ENCODE measurements at places on chromosomes 16 and 17.

DNA sequence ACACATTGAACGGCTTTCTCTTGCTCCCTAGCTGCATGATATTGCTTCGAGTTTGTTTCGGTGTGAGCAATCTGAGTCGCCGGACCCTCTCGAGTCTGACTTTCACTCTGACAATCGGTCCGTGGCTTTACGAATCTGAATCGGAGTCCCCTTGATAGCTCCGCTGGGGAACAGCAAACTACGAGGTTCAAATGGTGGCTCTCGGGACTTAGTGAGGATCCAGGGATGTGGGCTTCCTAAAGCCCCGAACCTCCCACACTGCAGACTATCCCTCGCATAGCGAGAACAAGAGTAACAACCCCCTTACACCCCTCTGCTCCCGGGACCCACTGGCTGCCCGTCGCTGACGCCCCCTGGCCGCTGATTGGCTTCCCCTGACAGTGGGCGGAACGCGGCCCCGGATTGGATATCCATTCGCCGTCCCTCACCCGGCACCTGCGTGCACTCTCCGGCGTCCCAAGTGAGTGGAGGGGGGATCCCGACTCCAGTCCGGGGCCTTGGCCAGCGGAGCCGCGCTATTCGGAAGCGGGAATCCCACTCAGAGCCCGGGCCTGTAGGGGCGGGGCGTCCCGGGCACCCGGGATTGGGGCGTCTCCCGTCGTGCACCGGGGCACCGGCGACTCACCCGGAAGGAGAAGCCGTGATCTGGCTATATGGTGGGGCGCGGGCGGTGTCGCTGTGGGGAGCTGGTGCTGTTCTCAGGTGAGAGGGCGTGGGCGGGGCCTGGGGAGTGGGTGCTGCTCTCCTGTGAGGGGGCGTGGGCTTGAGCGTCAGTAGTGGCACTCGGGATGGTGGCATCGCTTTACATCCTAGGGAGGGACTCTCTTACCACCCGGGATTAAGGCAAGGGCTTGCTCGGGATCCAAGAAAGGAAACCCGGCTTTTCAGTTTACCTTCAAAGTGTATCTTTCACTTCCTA, at the start of gene SNX11:
Gene SNX11 (plus strand): TSS at position 630 of the 919 bp plus-strand sequence. CDS start 4,278 bp downstream, outside the sequence.
- peak; percentile 93 for DNase-seq

- no peak for DNase-seq
Observed at GRCh38 chr16:49365711-49366509, 7.7 kb upstream of the C16orf78 start.

DNA sequence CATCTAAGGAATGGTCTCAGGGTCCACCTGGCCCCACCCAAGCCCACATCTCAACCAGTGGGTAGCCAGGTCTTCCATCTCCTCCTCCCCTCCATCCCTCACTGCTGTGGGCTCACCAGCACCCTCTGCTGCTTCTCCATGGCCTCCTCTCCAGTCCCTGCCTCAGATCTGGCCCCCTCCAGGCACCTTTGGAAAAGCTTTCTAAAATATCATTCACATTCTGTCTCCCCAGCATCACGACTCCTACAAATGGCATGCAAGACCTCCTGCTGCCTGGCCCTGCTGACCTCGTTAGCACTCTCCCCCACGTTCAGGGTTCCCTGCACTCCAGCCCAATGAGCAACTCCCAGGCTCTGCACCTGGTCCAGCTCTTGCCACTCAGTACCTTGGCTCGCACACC, 13.7 kb downstream of the GLP2R start:
- DNase-seq, result no peak

GRCh38 chr17:63676584-63676983, 23.3 kb downstream of the LIMD2 start:
- no peak for DNase-seq

GRCh38 chr17:75067856-75068255, 19.9 kb upstream of the SLC16A5 start:
- no peak for DNase-seq

DNA sequence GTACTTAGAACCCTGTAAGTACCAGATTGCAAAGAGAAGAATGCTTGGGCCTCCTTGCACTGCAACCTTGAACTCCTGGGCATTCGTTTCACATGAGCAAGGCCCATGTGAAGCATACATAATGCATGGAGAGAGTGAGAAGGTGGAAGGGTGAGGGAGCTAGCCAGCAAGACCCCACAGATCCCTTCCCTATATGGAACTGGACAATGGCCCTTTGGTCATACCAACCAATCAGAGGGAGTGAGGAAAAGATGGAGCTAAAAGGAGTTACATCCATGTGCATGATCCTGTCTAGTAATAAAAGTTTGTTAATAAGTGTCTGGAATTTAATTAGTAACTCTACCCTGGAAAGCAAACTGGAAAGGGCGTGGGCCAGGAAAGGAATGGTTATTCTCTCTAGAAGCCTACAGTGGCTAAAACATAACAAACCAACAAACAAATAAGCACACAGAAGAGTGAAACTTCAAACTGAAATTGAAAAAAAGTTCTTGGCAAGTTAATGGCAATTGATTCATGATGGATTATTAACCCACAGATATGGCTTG, 29.6 kb downstream of the DNAH3 start:
- no peak for DNase-seq

DNA sequence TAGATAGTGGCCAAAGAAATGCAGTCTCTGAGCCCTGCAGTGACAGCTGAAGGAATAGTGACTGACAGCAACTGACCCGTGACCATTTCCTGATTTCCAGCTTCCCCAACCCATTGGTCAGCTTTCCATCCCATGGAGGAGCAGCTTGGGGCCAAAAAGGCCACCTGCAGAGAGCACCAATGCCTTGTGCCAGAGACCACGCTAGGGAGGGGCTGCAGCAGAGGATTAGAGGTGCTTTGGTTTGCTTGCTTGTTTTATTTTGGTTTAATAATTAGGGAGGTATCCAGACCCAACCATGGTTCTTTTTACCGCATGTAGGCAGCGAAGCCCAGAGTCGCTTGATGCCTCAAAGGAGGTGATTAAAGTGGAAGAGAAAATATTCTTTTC, 61.3 kb upstream of the SIAH1 start:
- no peak for DNase-seq

DNA sequence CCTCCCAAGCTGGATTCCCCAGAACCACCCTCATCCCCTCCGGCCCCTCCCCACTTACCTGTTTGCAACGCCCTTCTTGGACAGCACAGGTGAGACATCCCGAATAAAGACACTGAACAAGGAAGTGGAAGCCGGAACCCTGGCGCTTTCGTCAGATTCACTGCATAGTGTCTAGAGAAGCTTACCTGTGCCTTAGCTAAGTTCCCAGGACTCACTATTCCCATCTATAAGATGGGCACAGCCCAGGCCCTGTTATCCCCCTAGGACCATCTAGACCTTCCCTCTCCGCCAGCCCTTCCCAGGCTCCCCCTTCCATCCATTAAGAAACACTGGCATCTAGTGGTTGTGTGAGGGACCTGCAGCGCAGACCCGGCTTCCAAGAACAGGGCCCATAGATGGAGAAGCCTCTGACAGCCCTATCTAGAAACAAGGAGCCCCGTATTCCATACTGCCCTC, 26.9 kb upstream of the RPL38 start:
- peak; percentile 81 for DNase-seq

- no peak for DNase-seq
Observed at GRCh38 chr17:65155622-65156021, 18.5 kb downstream of the RGS9 start.

DNA sequence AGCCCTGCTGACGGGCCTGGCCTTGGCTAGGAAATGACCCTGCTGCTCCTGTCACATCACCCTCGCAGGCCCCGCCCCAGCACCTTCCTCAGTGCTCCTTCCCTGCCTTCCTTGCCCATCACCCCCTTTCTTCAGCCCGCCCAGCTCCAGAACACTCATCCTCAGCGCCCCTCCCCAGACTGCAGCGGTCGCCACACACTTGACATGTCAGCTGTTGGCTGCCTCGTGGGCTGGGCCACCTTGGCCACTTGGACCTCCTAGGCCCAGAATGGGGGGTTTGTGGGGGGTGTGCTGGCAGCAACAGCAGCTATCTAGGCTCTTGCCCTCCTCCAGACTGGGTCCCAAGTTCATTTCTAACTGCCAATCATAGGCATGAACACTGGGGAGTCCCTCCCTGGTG, 10.6 kb downstream of the ELMO3 start:
- DNase-seq, result no peak

DNA sequence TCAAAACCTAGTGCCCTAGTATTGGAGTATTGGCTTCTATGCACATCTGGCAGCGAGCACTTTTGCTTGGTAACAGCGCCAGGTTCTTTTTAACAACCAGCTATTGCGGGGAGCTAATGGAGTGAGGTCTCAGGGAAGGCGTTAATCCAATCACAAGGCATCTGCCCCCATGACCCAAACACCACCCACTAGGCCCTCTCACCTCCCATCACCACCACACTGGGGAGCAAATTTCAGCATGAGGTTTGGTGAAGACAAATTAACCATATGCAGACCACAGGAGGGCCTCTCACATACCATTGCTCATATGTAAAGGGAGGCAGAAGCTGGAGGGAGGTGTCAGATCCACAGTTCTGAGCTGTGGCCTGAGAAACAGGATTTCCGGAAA, 893 bp upstream of the ODF4 start:
- DNase-seq, result no peak

- no peak for DNase-seq
Observed at GRCh38 chr17:13593757-13594156, 8.0 kb downstream of the HS3ST3A1 start.

DNA sequence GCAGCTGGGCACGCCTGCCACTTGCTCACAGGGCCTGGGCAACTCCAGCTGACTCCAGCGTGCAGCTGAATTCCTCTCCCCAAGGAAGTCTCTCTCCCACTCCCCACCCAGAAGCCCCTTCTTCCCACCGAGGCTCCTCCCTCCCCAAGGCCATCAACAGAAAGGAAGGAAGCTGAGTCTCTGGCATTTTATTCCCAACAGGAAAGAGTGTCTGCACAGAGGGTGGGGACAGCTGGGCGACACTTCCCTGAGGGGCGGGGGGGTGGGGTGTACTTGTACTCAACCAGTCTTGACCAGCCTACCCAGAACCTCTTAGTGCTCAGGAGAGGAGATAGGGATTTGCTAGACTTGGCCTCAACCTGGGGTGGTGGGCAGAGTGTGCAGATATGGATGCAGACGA, at the start of gene EXOC3L1:
Gene EXOC3L1 (minus strand): TSS at position 96 of the 400 bp plus-strand sequence. CDS start 460 bp downstream, outside the sequence.
- no peak for DNase-seq

- peak; percentile 65 for DNase-seq
Observed at GRCh38 chr17:50363217-50364060, 9.5 kb downstream of the MRPL27 start.

GRCh38 chr16:10668322-10669045, 26.2 kb downstream of the TEKT5 start:
- DNase-seq, result no peak

DNA sequence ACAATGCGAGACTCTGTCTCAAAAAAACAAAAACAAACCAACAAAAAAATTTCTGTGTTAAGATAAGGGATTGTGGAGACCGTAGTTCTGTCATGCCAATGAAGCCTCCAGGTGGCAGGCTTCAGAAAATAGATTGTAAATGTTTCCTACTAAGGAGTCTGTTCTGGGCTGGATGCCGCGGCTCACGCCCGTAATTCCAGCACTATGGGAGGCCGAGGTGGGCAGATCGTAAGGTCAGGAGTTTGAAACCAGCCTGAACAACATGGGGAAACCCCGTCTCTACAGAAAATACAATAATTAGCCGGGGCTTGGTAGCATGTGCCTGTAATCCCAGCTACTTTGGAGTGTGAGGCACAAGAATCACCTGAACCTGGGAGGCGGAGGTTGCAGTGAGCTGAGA, 4.4 kb upstream of the SNX29 start:
- DNase-seq, result no peak

DNA sequence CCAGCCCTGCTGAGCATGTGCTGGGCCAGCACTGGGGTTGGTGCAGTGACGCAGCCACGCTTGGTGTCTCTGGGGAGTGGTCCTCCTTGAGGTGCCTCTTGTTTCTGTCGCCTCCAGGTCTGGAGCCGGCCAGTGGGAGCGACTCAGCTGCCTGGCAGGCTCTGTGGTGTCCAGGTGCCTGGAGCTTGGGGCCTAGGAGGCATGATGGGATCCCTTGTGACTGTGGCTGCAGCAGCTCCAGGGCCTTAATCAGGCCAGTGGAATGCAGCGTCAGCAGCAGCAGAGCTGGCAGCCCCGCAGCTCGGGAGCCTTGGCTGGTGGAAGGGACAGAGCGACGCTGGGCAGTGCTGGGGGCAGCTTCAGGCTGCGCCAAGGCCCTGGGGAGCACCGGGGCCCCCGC, 74.7 kb upstream of the CIBAR2 start:
- DNase-seq, result no peak

GRCh38 chr16:85199069-85199725, 86.9 kb upstream of the CIBAR2 start:
- DNase-seq, result no peak

DNA sequence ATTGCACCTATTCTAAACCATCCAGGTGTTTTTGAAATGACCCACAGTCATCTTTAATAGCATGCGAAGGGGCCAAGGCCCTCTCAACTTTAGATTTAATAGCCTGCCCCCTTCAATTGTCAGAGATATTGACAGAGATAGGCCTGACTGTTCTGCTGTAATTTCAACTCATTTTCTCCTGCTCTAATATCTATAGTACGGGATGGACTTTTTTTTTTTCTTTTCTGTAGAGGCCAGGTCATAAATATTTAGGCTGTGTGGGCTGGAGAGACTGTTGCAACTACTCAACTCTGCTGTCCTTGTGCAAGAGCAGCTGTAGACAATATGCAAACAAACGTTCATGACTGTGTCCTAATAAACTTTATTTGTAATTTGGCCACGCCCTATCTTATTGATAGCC, 24.7 kb upstream of the KRT20 start:
- DNase-seq, result no peak

- DNase-seq, result peak; percentile 46
Observed at GRCh38 chr17:45410144-45411091, 22.3 kb downstream of the ARHGAP27 start.

GRCh38 chr16:8138666-8139065, 451.6 kb downstream of the TMEM114 start:
- DNase-seq, result no peak

GRCh38 chr17:60134396-60135150, 15.2 kb upstream of the CA4 start:
- peak; percentile 47 for DNase-seq

DNA sequence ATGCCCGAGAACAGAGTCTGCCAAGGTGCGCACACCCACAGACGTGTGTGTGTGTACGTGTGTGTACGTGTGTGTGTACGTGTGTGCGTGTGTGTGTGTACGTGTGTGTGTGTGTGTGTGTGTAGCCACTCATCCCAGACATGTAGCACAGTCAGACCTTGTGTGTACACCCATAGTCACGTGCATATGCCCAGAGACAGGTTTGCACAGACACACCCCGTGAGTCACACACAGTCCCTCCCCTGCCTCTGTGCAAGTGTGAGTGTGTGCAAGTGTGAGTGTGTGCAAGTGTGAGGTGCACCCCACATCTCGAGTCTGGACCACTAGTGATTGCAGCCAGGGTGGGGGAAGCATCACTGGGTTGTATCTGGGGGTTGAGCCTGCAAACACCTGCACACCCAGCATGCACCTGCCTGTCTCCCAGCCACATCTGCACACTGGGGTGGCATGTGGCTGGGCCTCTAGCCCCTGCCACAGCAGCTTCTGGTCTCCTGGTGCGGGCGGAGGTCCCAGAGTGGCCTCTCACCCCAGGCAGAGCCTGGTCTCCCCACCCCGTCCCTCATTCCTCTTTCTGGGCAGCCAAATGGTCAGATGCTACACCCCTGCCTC, 23.6 kb downstream of the BAHCC1 start:
- DNase-seq, result no peak
